ENCODE measurements at places on chromosomes 3 and 15.
A peak's percentile ranks its signal among the peaks of the same experiment; 100 is the strongest.

- no peak for DNase-seq
These were observed 157.0 kb downstream of the RYR3 start for GRCh38 chr15:33467816-33468163.

DNA sequence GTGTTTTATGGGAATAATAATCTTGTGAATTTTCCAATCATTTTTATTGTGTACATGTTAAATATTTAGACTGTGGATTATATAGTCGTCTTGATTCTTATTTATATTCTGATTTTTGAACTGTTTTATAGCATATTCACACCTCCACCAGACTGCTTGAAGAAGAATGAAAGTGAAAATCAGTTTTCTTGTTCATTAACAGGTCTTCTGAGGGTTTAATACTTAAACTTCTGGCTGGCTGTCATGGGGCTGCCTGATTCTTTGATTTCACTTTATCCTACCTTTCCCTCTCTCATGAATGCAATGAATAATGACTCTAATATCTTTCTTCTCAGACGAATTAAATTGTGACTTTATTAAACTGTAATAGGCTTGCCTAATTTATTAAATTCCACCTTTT lies 56.2 kb downstream of the ATP2C1 start:
- no peak for DNase-seq

DNA sequence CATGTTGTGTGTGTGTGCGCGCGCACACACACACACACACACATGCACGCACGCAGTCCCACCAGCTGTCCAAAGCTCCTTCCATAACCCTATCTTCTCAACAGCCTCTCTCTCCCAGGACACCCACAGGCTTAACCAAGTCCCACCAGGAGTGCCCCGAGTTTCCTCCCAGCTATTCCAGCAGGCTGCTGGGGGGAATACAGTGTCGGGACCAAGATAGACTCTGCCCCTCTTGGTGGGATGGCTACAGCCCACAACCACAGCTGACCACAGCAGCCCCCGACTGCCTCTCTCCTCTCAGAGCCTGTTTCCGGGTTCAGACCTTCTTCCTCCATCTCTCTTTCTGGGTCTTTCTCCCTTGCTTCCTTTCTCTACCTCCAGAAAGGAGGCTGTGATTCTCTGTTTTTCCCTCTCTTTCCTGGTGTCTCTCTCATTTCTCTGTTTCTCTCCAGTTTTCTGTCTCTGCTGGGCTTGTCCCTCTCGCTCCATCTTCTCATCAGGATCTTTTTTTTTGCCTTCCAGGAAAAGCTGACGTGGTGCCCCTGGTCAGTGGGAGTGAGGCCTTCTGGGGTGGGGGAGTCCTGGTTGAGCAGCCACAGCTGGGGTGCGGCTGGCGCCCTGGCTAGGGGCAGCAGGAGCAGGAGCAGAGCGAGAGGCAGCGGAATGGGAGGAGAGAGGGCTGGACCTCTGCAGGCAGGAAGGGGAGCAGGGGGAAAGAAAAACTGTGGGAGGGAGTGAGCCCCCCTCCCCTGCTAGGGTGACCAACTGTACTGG lies 3.3 kb upstream of the ISLR start:
- DNase-seq = peak; percentile 29

DNA sequence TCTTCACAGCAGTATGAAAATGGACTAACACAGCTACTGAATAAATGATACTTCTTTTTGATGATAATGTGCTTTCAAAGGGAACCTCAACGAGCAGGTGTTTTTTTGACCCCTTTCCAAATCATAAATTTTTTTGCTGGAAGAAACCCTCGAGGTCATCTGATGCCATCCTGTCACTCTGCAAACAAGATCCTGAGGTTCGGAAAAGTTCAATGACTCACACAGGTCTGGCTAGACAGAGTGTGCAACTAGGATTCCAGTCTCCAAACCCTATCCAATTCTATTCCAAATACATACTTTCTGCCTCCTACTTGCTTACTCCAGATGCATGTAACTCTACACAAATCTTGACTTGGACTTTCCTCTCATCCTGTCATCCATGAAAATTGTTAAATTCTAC lies 124.7 kb downstream of the NEDD4 start:
- no peak for DNase-seq

GRCh38 chr15:61685534-61685933 lies 374.7 kb downstream of the VPS13C start:
- no peak for DNase-seq

DNA sequence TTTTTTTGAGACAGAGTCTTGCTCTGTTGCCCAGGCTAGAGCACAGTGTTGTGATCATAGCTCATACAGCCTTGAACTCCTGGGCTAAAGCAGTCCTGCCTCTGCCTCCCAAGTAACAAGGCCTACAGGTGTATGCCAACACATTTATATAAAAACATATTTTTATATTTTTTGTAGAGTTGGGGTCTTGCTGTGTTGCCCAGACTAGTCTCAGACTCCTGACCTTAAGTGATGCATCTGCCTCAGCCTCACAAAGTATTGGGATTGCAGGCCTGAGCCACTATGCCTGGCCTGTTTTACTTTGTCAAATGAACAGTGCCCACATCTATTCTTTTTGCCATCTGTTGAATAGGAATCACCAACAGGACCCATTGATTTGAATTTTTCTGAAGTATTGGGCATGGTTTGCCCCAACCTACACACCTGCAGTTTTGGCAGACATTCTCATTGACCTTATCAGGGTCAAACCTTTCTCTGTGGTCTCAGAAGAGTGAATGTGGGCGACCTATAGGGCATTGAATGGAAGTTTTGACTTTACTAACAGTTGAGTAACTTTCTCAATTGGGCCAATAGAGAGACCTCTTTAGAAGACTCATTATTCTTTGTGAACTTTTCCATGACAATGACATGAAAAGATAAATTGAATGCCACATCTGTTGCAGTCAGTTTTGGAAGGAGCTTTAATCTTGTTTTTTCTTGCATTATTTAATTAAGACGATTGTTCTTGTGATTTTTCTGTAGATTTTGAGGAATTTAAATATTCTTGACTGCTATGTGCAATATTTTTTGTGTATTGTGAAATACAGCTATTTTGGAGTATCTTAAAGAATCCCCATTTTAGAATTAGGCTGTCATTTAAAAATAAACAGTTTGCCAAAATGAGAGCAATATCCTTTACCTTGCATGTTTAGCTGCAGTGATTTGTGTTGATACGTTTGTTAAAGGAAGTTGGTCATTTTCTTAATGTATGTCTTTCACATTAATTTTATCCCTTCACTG lies 2.7 kb downstream of the IREB2 start:
- no peak for DNase-seq

GRCh38 chr3:28077572-28077971 lies 163.8 kb upstream of the CMC1 start:
- peak; percentile 29 for DNase-seq

- no peak for DNase-seq
These were observed 65.3 kb upstream of the CHMP2B start for GRCh38 chr3:87161851-87162250.

GRCh38 chr15:35000511-35000910 lies 12.4 kb upstream of the ZNF770 start:
- no peak for DNase-seq

GRCh38 chr15:63414474-63415120 lies 33.0 kb upstream of the CA12 start:
- DNase-seq = no peak

GRCh38 chr15:100328796-100329195 lies 13.0 kb downstream of the ADAMTS17 start:
- DNase-seq = no peak

- DNase-seq = no peak
These were observed 83.8 kb downstream of the FAM174B start for GRCh38 chr15:92571824-92572223.

DNA sequence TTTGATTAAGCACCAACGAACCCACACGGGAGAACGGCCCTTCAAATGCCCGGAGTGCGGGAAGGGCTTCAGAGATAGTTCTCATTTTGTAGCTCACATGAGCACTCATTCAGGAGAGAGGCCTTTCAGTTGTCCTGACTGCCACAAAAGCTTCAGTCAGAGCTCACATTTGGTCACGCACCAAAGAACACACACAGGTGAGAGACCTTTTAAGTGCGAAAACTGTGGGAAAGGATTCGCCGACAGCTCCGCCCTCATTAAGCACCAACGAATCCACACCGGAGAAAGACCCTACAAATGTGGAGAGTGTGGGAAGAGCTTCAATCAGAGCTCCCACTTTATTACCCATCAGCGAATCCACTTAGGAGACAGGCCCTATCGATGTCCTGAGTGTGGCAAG lies 8.7 kb downstream of the ZNF774 start:
- DNase-seq = no peak

- DNase-seq = no peak
These were observed 44.5 kb downstream of the ST6GAL1 start for GRCh38 chr3:186974824-186975313.

DNA sequence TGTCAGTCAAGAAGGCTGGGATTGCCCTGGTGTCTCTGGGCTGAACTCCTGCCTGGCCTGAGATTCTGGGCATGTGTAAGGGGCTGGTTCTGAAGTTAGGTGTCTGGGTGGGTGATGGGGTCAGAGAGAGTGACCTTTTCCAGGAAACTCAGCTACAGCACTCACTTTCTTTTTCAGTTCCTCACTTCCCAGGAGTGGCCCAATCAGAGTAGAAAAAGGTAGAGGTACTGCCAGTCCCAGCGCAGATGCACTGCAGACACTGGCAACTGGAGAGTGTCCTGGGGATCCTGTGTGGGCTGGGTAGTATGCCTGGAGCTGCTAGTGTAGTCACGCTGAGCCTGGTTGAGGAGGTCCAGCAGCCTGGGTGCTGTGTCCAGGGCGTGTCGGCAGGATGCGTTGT lies 46.5 kb upstream of the APEH start:
- DNase-seq = no peak

DNA sequence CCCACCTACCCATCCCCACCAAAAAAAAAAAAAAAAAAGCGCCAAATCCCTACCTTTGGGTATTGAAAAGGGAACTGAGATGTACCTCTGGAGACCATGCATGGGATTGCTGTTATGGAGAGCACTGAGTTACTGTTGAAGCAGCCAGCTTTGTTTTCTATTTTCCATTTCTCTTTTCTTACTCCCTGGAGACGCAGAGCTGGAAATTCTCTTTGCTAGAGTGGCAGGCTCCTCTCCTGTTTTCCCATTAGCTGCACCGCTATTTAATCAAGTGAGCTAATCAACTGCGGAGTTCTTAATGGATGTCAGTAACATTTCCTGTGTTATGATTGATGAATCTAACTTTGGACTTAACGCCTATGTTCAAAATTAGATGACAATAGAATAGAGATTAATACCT lies 136.1 kb upstream of the LMCD1 start:
- DNase-seq = no peak

GRCh38 chr15:85761635-85762034 lies 33.1 kb downstream of the KLHL25 start:
- DNase-seq = no peak

DNA sequence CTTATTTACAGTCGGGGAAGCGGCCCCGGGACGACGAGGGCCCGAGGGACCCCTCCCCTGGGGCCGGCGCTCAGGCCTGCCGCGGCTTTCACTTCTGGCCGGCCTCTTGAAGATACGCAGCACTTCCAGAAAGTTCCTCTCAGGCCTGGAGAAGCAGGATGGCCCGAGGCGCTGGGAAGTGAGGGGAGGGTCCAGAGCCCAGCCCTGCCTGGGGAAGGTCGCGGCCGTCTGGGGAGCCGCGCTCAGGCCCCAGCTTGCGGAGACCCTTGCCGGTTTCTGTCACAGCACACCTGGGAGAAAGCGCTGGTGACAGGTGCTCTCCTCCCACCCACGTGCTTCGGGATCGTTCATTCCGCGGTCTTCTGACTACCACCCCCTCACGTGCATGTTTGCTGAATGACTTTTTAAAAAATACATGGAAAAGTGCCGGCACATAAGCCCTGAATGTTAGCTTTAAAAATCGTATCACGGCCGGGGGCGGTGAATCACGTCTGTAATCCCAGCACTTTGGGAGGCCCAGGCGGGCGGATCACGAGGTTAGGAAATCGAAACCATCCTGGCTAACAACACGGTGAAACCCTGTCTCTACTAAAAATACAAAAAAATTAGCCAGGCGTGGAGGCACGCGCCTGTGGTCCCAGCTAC lies 727 bp upstream of the TM2D3 start:
- peak; percentile 69 for DNase-seq

DNA sequence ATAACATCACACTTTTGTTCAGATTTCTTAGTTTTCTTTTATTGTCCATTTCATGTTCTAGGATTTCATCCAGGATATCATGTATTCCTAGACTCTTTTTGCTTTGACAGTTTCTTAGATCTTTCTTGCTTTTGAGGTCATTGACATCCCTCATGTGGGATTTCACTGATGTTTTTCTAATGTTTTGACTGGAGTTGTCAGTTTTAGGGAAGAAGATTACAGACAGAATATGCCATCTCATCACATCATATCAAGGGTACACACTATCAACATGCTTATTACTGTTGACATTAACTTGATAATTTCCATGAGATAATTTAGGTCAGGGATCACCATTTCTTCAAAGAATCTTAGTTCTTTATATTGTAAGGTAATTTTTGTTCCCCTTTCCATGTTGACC lies 101.7 kb downstream of the NPAP1 start:
- DNase-seq = no peak

GRCh38 chr15:100671858-100672543 lies 69.6 kb downstream of the ASB7 start:
- DNase-seq = peak; percentile 77

All from H7 (cell line).